GM12891 (cell line): ENCODE measurements at places on chromosomes 3 and 15.

DNA sequence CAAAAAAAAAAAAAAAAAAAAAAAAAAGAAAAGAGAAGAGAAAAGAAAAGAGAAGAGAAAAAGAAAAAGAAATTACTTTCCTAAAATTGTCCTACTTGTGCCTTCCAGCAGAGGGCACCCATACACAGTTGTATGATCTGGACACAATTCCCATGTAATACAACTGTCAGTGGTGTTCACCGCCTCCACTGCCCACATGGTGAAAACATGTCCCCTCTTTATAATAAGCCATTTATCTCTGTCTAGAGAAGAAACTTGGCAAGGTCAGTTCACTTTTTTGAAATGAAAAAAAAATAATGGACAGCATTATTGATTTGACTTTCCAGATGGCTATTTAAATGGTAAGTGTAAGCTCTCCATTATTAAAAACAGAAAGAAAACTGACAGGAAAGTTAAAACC is 459.4 kb downstream of the GBE1 start:
- DNase-seq = peak; percentile 6

- DNase-seq = no peak
Measured at GRCh38 chr3:41521010-41521655, 321.8 kb downstream of the CTNNB1 start.

DNA sequence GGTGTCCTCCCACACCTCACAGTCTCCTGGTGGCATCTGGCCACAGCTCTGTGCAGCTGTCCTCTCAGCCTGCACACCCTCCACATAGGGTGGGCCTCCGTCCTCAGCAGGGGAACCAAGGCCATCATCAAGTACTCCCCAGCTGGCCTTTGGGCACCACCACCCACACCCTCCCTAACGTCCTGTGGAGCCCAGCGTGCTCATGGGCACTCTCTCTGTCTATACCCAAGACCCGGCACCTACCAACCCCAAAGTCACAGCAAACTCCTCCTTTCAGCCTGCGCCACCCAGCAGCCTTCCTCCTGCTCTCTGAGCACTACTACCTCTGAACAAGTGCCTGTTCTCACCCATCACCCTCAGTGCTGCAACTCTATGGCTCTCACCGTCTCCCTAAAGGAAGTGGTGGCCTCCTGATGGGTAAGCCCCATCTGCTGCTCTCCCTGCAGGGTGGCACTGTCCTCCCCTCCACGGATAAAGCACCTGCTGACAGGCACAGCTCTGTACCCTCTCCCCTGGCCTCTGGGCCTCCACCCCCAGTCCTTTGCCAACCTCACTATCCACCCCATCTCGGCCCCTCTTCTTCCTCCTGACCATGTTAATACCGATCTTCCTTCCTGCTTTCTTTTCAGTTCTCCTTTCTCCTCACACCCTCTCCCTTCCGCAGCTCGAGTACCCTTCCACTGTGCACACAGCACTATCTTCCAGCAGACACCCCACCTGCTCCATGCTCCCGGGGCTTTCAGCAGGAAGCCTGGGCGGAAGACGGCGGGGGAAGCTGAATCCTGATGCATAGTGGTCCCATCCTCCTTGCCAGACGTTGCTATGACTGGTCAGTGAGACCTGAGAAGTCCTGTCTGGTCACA is 31.5 kb downstream of the SLC41A3 start:
- no peak for DNase-seq

GRCh38 chr3:134949150-134949549 is 154.1 kb downstream of the EPHB1 start:
- no peak for DNase-seq

- no peak for DNase-seq
Measured at GRCh38 chr3:29591579-29591978, 310.7 kb downstream of the RBMS3 start.

DNA sequence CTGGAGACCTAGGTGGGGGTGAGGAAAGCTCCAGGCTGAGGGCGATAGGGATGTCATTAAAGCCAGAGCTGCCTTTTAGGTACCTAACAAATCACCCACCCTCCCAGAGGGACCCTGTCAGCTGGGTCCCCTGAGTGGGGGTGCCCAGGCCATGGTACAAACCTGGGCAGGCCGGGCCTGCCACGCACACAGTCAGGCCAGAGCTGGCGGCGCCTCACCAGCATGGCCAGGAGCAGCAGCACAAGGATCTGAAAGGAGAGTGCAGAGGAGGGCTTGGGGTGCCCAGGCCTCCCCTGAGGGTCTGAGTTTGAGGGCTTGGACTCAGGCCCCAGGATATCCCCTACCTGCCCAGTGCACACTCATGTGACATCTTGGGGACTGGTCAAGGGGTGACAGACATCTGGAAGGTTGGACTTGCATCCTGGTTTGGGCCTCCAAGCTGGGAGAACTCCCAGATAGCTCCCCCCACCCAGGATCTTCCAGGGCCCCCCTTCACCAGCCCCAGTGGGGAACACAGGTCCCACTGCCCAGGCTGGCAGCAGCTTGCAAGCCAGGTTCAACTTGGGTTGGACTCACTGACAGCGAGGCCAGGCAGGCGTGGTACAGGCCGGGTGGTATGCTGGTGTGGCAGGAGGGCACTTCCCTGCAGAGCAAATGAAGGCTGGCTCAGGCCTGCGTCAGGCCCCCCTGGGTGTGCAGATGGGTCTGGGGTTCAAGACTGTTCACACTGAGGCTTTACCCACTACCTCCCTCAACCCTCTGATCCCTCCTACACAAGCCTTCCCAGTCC is 5.2 kb downstream of the STRA6 start:
- DNase-seq = no peak

- no peak for DNase-seq
Measured at GRCh38 chr3:127764841-127765362, 57.4 kb downstream of the MGLL start.

GRCh38 chr3:12461097-12461649 is 23.1 kb upstream of the TSEN2 start:
- DNase-seq = no peak

GRCh38 chr3:69715204-69715603 is 24.1 kb upstream of the MITF start:
- no peak for DNase-seq

DNA sequence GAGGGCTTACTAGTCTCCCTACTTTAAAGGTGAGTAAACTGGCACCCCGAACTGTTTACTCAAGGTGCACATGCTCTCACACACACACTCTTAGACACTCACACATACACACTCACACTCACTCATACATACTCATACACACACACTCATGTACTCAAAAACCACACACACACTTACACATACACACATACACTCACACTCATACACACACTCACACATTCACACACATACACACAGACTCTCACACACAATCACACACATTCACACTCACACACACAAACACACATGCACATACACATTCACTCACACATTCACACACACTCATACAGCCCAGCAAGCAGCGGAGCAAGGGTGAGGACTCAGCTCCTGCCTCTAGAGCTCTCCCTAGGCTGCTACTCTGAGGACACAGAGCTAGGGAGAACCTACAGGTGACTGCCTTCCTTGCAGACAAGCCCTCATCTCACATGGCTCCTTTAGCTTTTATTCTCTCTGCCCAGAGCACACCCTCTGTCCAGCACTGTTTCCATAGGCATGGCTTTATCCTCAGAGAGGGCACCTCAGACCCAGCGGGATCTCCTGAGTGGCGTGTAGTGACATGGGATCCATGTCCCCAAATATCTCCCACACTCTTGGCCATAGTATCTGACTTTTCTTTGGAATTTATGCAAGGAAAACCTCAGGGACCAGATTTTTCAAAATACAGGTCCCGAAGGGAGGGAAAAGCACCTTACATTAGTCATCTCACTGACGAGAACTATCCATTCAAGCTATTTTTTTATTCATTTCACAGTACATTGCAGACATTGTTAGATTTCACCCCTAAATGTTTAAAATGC is 26.2 kb upstream of the ATG7 start:
- no peak for DNase-seq

DNA sequence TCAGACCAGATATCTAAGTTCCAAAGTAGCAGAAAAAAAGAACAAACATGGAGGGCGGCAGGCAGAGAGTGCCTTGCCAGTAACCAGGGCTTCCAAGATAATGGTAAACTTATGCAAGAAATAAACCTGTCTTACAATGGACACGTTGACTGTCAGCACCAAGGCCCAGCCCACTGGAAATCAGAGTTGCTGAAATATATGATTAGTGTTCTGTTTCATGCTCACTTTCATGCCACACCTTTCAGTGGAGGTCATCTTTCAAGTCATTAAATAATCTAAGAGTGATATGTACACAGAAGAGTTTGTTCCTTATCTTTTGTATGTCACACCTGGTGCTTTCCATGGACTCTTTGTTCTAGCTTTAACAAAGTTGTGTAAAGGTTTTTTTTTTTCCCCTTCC is 358.1 kb downstream of the MECOM start:
- no peak for DNase-seq

GRCh38 chr3:191627064-191627463 is 166.1 kb downstream of the PYDC2 start:
- no peak for DNase-seq

- no peak for DNase-seq
Measured at GRCh38 chr3:106261915-106262683, 393.3 kb upstream of the CBLB start.

DNA sequence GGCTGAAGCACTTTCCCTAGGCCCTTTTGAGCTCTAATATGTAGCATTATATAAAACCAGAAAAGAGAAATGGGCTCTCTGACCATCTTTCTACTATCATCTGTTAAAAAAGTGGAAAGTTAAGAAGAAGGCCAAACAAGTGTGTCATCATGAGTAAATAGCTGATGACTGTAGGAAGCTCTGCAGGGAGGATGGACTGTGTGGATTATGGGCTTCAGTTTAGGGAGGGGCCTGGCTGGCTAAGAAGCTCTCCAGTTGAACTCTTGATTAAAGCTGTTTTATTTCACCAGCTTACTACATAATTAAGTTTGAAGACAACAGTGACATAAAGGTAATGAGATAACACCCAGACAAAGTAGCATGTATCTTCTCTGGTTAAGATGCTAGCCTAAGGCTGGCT is 30.6 kb downstream of the INTS14 start:
- DNase-seq = no peak

DNA sequence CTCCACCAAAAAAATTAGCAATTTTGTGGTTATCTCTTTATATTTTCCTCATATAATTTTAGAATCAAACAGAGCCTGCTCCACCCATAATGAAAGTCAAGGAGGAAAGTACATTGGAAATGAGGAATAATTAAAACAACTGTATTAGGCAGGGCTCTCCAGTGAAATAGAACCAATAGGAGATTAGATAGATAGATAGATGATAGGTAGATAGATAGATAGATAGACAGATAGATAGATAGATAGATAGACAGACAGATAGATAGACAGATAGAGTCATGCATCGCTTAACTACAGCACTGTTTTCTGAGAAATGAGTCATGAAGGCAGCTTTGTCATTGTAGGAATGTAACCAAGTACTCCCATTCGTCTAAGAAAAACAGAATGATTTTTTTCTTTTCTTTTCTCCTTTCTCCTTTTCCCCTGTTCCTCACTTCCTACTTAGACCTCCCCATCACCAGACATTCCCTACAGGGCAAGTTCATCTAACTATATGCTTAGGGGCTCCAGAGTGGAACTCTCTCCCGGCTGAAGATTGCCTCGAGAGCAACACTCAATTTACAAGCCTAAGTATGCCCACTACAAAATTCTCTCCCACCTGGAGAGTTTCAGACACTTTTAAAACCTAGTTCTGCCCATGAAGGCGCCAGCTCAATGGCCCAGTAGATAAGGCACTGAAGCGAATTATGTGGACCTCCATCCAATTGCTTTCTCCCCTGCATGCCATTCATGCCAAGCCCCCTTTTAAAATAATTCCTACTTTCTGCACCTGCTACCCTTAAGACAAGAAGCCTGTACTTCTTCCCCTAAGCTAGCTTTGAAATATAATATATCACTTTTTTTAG is 53.3 kb upstream of the LIPC start:
- DNase-seq = no peak

- DNase-seq = no peak
Measured at GRCh38 chr15:70031261-70031660, 66.5 kb downstream of the TLE3 start.

DNA sequence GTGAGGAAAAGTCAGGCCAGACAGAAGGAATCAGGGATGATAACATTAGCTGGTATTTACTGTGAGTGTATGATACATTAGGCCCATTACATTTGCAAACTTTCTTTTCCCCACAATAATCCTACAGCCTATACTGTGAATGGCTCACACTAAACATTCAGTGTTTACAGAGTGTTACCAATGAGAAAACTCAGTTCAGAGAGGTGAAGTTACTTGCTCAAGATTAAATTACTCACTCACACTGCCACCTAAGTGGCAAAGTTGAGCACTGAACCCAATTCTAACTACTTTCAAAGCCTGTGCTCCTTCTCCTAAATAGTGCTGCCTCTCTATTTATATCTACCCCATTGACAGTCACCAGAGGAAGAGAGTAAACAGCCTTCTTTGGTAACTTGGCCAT is 8.5 kb downstream of the XPC start:
- no peak for DNase-seq

DNA sequence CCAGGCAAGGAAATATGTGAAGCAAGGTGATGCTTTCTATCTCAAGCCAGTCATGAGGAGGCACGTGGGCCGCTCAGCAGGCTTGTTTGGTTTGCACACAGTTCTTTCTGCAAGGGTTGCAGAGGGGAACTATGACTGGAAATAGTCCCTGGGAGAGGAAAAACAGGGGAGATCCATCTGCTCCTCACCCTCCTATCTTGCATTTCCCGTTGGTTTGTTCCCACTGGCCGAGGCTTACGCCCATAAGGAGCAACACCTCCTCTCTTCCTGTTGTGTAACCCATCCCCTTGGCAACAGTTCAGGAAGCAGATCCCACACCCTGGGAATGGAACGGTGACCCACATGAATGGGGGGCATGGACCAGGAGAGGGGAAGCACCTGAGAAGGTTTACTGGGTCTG is 72.1 kb upstream of the MAGI1 start:
- DNase-seq = no peak

GRCh38 chr3:30934208-30934550 is 39.7 kb upstream of the GADL1 start:
- DNase-seq = no peak

DNA sequence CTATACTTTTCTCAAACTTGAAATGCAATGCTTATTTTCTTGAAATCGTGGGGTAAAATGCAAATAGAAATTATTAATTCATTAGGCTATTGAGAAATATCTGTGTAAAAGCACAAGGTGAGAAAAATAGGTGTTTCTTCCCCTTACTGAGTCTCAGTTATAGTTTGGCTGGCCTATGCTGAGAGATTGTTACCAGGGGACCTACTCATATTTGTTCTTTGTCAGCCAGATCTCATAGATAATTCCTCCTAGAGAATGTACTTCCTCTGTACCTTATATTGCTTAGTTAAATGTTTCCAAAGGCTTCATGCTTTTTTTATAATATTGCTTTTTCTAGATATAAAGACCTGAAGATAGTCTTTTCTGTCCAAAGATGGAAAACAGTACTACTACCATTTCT is 60.0 kb upstream of the TRPC1 start:
- DNase-seq = no peak

GRCh38 chr3:137325170-137325569 is 367.4 kb downstream of the IL20RB start:
- DNase-seq = no peak

- no peak for DNase-seq
Measured at GRCh38 chr15:22945071-22945470, 35.1 kb downstream of the CYFIP1 start.

GRCh38 chr15:40006003-40006402 is 33.0 kb downstream of the SRP14 start:
- DNase-seq = no peak
